ENCODE measurements at places on chromosomes 16 and 17.

DNA sequence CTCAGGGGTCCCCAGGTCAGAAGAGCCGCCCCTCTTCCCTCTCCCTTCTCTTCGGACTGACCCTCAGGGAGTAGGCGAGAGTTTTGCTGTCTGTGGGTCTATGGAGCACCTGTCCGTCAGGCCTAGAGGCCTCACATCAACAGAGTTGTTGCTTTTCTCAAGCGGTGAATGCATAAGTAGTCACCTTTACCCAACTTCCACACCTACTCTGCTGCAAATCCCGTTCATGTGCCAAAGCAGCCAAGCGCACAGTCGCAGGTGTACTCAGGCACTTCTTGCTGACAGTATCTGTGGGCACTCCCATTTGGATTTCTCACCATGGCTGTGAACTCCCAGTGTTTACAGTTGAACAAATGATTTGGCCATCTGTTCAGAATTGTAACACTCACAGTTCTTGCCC lies 4.0 kb upstream of the FA2H start:
- no peak for DNase-seq

DNA sequence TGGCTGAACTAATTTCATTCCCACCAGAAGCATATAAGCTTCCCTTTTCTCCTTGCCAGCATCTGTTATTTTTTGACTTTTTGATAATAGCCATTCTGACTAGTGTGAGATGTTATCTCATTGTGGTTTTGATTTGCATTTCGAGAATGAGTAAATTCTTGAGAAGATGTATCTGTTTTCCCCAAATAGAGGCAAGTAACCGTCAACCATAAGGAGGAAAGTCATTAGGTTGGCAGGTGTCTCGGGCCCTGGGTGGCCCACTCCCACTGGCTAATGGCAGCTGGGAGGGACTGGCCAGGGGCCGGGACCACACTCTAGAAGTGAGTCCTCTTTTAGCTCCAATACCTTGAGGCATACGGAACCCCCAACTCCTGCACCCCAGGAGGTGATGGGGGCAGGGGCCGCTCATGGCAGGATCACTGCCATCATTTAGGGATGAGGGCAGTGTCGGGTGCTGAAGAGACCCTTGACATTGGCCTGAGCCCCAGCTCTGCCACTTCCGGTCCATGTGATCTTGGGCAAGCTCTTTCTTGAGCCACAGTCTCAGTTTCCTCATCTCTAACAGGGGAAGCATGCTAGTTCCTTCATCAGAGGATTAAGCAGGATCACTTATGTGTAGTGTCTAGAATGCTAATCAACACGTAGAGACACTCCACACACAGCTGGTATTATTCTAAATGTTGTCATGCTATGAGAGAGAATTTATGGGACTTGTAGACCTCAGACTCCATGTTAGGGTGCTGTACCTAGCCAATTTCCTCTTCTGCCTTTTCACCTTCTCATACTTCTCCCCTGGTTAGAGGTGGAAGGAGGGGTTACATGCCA lies 44.3 kb downstream of the RGS9 start:
- DNase-seq: no peak

DNA sequence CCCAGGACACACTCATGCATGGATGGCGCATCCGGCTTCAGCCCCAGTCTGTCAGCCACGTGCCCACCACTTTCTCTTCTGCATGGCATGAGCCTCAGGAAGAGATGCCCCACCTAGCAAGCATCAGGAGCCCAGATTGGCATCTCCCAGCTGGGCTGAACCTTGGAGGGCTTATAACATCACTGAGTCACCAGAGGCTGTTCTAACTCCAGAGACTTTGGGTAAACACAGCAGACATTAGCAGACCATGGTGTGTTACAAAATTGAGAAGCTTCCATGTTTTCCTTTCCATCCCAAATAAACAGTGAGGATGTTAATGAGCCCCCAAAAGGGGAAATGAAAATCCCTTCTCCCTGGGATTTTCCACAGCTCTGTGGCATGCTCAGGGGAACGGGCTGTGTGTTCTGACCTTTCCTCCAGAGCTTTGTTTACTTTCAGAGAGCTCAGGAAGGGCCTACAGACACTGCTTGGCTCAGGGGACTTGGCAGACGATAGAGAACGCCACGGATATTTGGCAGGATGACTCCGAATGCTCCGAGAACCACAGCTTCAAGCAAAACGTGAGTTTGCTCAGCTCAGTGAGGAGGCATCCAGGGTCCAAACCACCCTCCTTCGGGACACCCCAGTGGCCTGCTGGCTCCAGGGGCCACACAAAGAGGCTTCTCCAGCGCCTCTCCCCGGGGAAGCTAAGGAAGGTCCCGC lies 16.5 kb downstream of the GLP2R start:
- no peak for DNase-seq

DNA sequence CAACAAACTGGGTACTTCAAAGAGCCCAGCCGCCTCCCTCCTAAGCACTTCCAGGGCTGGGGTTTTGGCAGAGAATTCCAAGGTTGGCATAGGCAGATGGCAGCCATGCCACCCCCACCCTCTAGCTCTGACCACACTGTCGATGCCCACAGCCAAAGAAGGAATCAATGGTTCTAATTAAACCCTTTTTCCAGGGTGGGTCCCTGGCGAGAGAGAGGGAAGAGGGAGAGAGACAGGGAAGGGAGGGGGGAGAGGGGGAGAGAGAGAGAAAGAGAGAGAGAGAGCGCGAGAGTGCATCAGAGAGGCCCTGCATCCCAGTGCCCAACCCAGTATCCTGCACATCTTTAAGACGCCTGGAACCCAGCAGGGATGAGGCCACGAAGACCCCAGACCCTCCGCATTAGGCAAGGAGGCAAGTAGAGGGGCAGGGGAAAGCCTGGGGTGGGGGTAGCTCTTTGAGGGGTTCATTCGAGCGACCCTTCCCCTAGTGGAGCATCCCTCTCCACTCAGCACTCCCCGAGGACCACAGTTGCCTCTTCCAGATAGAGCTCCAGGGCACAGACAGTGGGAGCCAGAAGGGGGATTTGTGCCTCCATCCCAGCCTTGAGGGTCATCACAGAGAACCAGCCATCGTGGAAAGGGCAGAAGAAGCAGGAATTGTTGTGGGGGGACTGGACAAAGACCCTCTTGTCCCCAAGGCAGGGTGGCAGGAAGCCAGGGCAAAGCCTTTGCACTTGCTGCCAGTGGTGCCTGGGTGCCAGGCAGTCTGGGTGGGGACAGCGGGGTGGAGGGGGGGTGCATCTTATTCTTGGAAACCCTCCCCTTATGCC lies 2.6 kb downstream of the SRCIN1 start:
- no peak for DNase-seq

DNA sequence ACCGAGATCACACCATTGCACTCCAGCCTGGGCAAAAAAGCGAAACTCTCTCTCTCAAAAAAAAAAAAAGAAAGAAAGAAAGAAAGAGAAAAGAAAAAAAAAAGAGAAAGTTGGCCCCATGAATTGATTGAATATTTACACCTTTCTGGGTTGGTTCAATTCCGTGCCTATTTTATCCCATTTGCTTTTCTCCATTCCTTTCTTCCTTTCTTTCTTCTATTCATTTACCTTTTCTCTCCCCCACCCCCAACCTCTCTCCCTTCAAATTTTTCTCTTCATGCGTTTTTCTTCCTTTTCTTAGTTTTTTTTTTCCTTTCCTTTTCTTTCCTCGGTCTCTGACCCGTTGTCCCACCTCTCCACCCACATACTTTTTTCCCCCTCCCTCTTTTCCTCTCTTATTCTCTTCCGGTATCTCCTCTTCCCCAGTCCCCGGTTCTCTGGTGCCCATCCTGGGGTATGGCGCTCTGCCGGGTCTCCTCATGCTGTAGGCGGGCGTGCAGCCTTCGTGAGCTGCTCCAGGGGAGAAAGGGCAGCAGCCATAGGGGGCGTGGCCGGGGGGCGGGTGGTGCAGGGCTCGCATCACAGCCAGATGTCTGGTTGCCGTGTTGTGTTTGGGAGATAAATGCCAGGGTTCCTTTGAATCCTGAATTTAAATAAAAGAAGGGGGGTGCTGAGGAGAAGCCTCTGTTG lies 5.3 kb upstream of the COL1A1 start:
- DNase-seq: no peak

GRCh38 chr17:77968788-77969187 lies 10.3 kb downstream of the TNRC6C start:
- DNase-seq: no peak

DNA sequence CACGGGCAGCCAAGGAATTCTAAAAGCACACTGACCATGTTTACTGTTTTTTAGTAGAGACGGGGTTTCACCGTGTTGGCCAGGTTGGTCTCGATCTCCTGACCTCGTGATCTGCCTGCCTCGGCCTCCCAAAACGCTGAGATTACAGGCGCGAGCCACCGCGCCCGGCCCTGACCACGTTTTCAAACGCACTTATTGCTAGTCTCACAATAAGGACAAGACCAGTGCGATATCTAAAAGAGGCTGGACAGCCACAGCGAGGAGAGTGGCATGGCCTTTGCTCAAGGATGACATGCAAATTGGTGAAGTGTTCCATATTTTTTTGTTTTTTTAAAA lies 35.0 kb upstream of the CLEC18B start:
- DNase-seq: no peak

DNA sequence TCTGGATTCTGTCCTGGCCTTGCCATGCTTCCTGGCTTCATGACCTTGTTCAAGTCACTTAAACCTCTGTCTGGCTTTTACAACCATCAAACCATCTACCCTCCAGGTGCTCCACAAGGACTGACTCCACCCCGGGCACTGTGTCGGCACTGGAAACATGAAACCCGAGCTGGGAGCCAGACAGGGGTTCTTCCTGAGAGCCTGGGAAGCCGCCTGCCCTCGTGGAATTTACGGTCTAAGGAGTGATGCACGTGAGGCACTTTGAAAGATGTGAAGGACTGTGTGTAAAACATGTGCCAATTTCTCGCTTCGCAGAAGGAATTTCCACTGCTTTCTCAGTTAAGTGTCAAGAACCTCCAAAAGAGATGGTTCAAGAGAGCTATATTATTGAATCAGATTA lies 11.6 kb downstream of the CDK5R1 start:
- no peak for DNase-seq

- DNase-seq: no peak
Measured at GRCh38 chr16:426115-426905, 861 bp downstream of the RAB11FIP3 start.

- no peak for DNase-seq
Measured at GRCh38 chr17:79159926-79160325, 85.3 kb downstream of the ENGASE start.

GRCh38 chr16:4241928-4242283 lies at the start of gene SRL:
TSS of gene SRL (minus strand) at chr16:4242080. CDS start at chr16:4242067, 13 bp downstream.
- no peak for DNase-seq

- peak; percentile 72 for DNase-seq
Measured at GRCh38 chr17:42536048-42536371, at the start of gene NAGLU. TSS of gene NAGLU (plus strand) at chr17:42536241. CDS start at chr17:42536273, 32 bp downstream.

- no peak for DNase-seq
Measured at GRCh38 chr16:4110065-4110464, 6.2 kb downstream of the ADCY9 start.

GRCh38 chr17:39002991-39003715 lies 36.0 kb upstream of the FBXO47 start:
- DNase-seq: no peak

DNA sequence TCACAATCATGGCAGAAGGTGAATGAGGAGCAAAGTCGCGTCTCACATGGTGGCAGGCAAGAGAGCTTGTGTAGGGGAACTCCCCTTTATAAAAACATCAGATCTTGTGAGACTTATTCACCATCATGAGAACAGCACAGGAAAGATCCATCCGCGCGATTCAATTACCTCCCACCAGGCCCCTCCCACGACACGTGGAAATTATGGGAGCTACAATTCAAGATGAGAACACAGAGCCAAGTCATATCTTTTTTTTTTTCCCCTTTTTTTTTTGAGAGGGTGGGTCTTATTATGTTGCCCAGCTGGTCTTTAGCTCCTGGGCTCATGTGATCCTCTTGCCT lies 60.0 kb downstream of the RPTOR start:
- DNase-seq: no peak

DNA sequence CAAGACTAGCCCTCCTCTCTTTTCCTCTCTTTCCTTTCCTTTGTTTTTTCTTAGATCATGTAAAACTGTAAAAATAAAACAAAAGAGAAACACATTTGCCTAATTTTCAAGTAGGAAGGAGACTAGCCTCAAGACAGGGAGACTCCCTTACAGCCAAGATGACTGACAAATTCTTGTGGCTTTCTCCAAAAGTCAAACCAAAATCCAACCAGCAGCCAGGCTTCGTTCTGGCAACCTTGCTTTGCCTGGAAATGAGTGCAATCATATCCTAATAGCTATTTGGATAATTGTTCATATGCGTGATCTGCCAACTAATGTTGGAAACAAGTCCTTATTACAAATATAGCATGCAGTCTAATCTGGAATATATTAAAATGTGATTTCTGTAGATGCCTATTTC lies 868.9 kb upstream of the SOX9 start:
- DNase-seq: no peak

- DNase-seq: peak; percentile 73
Measured at GRCh38 chr16:381789-382717, at the start of gene PGAP6. TSS of gene PGAP6 (minus strand) at chr16:381978. CDS start at chr16:381821, 157 bp downstream.

- no peak for DNase-seq
Measured at GRCh38 chr16:10883004-10883403, 6.0 kb downstream of the CIITA start.

GRCh38 chr17:39820541-39820940 lies 43.6 kb downstream of the IKZF3 start:
- DNase-seq: no peak

DNA sequence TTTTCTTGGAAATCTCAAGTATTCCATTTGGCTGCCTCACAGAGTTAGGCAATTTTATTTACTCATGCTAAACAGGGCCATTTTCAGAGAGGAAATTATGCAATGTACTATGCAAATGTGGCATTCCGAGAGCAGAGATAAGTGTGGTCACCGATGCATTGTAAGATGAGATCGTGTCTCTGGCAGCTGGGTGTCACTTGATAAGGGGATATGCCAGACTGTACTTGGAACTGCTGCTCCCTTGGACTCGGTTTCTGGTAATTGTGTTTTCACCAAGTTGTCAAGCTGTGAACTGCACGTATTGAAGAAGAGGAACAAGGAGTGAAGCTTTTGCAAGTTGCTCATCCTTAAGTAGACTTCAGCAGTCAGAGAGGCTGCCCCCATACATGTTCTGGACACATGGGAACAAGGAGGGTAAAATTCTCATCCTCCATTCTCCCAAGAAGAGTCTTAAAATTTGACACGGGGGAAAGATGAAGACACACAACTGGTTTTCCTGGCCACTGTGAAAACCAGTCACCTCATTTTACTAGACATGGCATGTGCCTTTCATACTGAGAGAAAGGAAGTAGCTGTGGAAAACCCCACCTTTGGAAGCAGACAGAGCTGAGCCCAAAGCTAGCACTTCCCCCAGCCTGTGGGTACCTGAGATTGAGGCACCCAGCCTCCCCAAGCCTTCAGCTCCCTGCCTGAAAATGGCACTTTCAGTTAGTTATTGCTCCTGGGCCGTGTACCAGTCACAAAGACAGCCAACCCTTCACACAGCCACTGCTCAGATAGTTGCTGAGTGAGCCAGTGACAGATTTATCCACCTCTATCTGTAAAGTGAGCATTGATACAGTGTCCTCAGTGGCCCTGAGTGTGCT lies 150.7 kb downstream of the SOCS1 start:
- no peak for DNase-seq

DNA sequence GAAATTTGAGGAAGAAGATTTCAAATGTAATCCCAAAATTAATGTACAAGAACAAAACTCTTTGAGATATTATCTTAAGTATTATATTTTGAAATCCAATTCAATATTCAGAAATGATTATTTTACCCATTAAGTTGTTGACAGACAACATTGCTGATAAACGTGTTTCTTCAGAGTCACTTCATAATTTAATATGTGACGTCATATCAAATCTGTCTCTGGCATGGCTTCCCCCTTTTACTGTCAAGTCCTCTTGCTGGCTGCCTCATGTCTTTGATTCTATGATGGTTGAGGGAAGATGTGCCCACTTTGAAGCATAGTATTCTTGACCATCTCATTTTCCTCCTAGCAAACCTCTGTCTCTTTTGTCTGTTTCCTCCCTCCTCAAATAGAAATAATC lies 1257.1 kb upstream of the GOT2 start:
- no peak for DNase-seq

- DNase-seq: no peak
Measured at GRCh38 chr16:85883813-85884212, 15.1 kb upstream of the IRF8 start.
